Activated CD8-positive, alpha-beta memory T cell treated with anti-CD3 and anti-CD28 coated beads for 1 hour (primary cell): ENCODE measurements at places on chromosomes 12 and 14.

DNA sequence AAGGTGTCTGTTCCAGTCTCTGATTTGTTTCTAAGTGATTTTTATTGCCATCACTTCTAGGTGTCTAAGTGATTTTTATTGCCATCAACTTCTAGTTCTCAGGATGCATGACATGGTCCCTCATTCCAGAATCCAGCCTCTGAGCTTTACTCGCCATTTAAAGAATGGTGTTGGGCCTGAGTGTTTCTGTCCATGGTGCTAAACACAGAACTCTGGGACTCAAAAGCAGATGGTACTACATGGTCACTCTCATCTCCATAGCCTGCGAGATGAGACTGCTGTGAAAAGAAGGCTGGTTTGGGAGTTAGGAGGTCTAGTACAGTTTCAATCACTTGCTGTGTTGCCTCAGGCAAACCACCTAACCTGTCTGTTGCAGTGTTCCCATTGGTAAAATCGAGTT lies 276.6 kb downstream of the NRXN3 start:
- DNase-seq: no peak

DNA sequence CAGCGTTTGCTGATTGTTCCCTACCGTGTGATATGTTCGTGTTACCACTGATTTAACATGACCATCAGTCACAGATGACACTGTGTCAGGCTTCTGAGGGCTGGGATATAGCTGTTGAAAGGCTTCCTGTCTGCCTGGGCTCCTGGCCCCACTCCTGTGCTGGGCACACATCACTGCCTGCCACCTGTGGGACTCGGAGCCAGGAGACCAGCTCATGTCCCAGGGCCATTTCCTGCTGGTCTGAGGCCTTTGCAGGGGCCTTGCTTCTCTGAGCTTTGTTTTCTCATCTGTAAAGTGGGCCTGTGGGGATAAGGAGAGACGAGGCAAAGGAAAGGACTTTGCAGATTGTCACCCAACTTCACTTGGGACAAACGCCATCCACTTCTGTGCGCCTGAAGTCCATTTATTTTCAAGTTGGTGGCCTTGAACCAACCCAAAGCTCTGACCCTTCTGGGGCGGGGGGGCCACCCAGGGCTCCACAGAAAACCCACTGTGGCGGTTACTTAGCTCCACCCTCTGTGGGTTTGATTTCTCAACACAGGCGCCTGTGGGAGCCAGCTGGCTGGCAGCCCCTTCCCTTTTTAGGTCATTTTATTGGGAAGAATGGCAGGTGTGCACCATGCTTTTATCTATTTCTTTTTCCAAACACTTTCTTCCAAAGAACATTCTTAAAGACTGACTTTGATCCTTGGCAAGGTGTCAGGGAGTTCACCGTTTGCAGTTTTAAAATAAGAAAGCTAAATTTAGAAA lies 54.1 kb downstream of the BEGAIN start:
- DNase-seq: no peak

DNA sequence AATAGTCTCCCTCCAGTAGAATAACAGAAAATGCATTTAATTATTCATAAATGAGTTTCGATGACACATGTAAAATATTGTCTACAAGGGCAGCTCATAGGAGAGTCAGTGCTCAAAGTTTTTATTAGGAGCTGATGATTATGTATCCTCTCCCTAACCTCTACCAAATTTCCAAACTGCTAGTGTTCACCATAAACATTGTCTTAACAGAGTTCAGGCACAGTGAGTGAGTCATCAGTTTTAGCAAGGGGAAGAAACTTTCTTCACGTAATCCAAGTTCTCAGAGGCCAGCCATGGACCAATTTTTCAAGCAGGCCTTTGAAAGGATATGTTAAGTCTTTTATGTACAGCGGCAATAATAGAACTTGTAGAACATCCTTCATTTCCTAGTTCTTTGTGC lies 649.2 kb upstream of the MIS18BP1 start:
- no peak for DNase-seq

GRCh38 chr12:131309700-131310099 lies 356.0 kb downstream of the ADGRD1 start:
- DNase-seq: no peak

GRCh38 chr14:32710731-32711680 lies 227.7 kb upstream of the NPAS3 start:
- DNase-seq: no peak

DNA sequence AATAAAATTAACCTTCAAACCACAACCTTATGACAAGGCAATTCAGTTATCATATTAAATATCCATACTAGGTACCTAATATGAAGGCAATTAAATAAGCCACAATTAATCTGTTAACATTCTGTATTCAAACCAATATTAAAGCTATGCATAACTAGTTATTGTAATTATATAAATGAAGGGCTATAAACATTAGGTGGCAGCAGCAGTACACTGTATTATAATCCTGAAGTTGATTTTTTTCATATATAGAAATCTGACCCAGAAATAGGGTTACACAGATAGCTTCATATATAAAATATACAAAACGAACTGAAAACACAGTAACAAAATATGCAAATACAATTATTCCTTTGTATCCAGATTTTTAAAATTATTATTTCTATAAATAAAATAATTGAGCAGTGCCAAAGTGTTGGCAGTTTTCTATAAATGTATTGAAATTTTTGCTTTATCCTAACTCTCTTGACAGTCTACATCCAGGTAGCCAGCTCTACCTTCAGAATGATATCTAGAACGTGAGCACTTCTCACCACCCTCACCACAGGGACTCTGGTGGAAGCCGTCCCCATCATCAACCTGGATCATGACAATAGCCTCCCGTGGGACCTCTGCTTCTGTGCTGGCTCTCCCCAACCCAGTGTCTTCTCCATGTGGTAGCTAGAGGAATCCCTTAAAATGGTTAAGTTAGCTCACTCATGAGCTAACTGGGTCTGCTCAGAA lies 136.2 kb downstream of the MED13L start:
- no peak for DNase-seq

DNA sequence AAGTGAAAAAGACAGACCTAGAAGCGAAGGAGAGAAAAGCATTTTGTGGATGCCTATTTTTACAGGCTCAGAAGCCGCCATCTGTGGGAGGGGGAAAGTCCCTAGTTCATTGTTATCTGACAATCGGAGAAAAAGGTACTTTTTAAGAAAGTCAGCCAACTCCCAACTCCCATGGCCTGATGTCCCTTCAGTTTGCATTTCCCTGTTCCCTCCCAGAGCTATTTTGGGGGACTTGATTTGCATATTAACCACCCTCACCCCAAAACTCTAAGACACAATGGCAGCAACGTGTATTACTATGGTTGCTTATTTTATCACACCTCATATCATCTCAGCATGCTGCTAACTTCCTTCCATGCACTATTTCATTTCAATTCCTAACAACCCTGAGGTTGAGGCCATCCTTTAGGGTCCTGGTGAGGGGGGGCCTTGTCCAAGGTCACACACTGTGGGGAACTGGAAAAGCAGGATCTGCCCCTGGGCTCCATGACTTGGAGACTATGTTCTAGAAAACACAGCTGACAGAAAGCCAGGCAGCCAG lies 18.7 kb downstream of the HVCN1 start:
- no peak for DNase-seq

DNA sequence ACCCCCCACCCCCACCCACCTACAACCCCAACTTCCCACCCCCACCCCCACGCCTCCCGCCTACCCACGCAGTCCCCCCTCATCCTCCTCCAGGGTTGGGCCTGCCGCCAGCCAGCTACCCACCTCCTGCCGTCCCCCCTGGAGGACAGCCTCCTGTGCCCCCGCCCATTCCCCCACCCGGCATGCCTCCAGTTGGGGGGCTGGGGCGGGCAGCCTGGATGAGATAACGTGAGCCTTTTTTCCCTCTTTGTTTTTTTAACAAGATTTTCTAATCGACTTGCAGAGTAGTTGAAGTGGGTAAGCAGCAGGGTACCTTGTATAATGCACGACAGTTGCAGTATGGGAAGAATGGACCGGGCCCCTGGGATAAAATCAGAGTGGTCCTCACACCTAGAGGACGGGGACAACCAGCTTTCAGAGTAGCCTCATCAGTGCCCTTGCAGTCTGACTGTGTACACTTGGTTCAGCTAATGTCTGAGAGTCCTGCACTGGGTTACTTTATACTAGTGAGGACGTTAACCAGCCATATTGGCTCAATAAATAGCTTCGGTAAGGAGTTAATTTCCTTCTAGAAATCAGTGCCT lies 29.4 kb downstream of the CCNK start:
- no peak for DNase-seq

DNA sequence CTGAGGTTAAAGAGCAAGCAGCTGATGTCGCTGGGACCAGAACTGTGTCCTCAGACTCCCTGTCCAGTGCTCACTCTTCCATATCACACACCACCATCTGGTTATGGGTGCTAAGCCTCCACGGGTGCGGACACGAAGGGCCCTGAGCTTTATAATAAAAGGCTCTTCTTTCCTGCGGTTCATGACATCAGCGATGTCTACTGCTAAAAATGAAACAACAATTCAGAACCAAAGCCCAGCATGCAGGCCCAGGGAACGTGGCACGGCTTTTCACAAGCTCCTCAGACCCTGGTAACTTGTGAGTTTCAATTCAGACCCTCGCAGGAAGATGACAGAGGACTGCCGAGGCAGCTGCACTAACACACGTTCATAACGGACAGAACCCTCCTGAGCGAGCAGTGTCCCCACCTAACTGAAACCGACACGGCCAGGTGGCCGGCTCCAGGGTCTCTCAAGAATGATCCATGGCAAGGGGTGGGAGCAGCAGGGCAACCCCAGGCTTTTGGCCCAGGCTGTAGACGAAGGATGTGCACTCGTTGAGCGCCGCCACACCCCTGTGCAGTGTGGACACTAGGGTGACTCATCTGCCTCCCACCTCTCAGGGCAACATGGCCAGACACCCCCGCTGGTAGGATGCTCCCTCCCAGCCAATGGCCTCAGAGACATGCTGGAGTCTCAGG lies 180.3 kb downstream of the CALM1 start:
- DNase-seq: no peak

DNA sequence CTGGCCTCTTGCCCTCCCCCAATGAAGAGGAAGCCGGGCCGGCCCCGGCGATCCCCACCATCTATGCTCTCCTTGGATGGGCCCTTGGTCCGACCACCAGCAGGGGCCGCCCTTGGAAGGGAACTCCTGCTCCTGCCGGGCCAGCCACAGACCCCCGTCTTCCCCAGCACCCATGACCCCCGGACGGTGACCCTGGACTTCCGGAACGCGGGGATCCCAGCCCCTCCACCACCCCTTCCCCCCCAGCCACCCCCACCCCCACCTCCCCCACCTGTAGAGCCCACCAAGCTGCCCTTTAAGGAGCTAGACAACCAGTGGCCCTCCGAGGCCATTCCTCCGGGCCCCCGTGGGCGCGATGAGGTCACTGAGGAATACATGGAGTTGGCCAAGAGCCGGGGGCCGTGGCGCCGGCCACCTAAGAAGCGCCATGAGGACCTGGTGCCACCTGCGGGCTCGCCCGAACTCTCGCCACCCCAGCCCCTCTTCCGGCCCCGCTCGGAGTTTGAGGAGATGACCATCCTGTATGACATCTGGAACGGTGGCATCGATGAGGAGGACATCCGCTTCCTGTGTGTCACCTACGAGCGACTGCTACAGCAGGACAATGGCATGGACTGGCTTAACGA lies 19.4 kb downstream of the SETD1B start:
- DNase-seq: no peak

GRCh38 chr12:79975143-79975542 lies 40.2 kb upstream of the PPP1R12A start:
- DNase-seq: no peak

DNA sequence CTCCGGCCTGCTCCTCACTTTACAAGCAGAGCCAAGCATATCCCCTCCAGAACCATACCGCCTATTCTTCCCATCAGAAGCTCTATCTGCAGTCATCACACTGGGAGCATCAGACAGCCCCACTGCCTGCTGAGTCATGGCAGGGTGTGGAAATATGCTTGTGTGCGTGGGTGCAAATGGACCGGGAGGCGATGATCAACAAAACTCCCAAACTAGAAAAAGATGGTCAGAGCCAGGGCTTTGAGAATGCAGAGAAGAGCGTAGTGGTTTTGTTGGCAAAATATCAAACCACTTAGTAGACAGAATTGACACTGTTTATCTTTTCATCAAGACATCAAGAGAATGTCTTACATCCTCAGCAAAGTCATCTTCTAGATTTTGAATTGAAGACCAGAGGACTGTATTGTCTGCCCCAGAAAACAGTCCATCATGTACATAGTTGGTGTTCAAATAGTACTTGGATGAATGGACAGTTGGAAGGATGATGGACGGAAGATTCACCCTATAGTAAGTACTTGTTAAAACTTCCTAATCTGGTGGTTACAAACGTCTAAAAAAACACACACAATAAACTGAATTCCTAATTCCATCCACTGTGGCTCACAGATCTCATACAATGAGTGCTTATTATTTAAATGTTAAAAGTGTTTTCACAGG lies 54.9 kb downstream of the VWF start:
- DNase-seq: no peak

DNA sequence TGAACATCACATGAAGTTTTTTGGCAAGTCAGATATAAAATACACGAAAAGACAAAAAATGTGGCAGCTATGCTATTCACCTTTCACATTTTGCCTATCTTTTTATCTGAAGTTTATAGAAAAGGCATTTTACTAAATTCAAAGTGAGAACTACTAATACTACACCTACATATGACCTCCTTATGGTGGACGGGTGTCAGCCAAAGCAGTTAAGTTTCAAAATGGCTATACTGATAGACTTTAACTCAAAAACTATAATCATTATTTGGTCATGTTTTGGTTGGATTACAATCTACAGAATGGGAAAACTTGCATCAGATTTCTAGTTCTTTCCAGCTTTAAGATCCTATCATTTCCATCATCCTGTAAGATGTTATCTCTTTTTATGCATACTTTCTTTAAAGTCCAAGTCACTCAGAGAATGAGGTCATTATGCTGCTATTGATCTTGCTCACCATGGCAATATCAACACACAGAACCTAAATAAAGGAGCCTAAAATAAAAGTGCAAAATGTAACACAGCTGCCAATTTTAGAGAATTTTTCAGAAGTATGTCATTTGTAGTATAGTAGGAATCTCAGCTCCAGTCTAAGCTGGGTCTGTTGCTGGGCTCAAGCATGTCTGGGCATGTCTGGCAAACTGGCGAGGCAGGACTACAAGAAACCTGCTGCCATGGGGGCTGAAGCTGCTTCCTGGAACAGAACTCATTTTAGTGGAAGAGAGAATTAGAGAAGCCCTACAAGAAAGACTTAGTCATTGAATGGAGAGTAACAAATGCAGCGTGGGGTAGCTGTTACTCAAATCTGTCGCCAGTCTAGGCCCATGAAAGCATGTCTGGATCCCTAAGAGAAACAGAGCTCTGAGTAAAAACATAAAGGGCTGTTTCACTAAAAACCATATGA lies 7.6 kb upstream of the AEBP2 start:
- no peak for DNase-seq

GRCh38 chr14:95206534-95206933 lies 49.2 kb upstream of the DICER1 start:
- no peak for DNase-seq

- DNase-seq: no peak
Measured at GRCh38 chr12:128820723-128821432, 2.9 kb downstream of the SLC15A4 start.

GRCh38 chr14:36056845-36057244 lies 119.7 kb downstream of the PTCSC3 start:
- DNase-seq: no peak

GRCh38 chr14:44712024-44712815 lies 205.1 kb upstream of the FSCB start:
- no peak for DNase-seq
